Activated T-helper 1 cell treated with Interleukin-2 at 50 U/mL for 16 hours (primary cell): ENCODE measurements at places on chromosomes 3 and 15.

DNA sequence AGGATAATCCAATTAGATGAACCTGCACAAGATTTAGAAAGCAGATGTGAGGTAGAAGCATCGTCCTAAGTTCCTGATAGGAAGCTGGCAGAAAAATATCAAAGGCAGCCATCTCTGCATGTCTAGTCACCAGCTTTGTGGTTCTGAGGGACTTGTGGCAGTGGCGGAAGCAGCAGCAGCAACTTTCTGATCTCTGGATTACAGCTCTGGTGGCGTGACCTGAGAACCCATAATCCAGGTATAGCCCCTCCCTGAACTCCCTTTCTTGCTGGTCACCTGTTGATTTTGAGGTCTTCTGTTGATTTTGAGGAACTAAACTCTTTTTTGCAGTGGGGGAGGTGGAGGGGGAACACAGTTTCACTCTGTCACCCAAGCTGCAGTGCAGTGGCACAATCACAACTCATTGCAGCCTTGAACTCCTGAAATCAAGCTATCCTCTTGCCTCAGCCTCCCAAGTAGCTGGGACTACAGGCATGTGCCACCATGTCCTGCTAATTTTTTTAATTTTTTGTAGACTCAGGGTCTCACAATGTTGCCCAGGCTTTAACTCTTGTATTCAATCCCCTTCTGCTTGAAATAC lies 7.9 kb downstream of the FSIP1 start:
- DNase-seq: peak; percentile 13

- DNase-seq: no peak
Measured at GRCh38 chr3:10317311-10317960, 3.5 kb downstream of the SEC13 start.

GRCh38 chr3:21390856-21391255 lies 360.2 kb downstream of the ZNF385D start:
- no peak for DNase-seq

DNA sequence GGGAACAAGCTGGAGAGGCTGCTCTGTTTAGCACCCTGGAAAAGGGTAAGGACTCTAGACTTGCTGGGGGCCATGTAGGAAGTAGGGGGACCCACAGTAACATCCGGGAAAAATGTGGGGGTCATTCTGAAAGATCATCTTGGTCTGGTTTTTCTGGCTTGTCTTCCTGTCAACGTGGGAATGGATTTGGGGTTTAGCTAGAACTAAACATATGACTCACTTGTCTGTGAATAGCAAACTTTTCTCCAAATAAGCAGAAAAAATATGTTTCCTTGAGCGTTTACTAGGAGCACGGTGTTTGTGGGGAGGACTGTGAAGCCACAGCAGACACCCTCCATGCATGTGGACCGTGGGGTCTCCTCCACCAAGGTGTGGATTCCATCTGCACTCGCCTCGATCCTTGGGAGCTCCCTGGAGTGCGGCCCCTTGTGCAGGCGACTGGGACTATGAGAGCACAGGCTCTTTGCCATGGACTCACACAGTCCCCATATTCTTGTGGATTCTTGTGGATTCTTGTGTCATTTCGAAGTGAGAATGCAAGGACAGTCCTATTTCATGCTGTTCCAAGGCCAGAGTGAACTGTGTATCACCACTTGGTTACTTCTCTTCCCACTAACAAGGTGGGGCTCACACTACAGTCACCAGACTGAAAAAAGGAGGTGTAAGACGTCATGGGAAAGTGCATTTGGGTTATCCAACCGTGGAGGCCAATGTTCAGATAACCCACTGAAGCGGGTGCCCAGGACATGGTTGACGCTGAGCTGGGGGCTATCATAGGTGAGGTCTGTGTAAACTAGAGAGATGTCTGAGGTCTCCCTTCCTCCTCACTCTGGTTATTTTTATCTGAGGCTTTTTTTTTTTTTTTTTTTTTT lies 25.5 kb downstream of the PGPEP1L start:
- DNase-seq: no peak

GRCh38 chr3:124730941-124731297 lies 667 bp downstream of the UMPS start:
- no peak for DNase-seq

DNA sequence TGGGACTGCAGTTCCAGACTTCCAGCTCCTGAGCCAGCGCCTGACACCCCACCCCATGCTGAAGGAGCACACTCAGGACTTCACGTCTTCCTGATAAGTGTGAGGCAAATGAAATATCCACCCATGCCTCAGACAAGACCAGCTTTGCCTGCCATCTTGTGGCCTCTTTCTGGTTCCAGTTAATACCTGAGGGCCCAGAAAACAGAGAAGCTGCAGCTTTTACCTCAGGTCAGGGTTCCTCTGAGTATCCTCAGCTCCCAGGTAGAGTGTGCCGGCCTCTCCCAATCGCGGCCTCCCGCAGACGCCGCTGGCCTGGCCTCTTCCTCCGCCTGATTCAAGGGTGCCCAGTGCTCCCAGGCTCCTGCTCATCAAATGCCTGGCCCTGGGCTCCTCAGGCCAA lies 5.1 kb upstream of the KLHL6 start:
- DNase-seq: no peak

DNA sequence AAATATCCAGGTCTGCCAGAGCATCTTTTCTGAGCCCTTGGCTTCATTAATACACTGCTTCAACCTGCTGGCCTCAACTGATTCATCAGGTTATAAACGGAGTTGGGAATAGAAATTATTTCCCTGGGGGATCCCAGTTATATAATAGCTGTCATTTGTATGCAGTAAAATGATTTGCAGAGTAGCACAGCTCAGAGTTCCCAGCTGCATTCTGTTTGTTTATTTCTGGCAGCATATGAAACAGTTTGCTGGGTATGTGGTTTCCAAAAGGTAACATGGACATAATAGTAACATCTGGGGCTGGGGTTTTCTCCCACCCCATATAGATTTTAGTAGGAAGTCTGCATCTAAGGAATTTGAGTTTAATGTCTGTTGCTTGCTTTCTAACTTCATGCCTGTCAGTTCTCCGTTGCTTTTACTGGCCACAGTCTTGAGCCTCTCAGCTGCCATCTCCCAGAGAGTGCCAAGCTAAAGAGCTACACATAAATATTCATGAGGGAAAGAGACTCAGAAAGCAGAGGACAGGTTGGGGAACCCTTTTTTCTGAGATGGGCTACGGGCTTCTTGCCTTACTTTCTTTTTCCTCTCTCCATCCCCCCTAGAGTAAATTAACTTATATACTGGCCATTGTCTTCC lies 124.6 kb downstream of the TMEM108 start:
- DNase-seq: no peak

DNA sequence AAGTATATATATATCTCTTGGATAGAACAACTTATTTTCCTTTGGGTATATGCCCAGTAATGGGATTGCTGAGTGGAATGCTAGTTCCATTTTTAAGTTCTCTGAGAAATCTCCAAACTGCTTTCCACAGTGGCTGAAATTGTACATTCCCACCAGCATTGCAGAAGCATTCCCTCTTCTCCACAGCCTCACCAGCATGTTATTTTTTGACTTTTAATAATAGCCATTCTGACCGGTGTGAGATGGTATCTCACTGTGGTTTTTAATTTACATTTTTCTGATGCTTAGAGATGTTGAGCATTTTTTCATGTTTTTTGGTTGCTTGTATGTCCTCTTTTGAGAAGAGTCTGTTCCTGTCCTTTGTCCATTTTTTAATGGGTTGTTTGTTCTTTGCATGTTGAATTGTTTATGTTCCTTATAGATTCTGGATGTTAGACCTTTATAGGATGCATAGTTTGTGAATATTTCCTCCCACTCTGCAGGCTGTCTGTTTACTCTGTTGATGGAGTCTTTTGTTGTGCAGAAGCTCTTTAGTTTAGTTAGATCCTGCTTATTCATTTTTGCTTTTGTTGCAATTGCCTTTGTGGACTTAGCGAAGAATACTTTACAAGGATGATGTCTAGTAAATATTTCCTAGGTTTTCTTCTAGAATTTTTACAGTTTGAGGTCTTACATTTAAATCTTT lies 82.7 kb upstream of the NR2F2 start:
- DNase-seq: no peak

DNA sequence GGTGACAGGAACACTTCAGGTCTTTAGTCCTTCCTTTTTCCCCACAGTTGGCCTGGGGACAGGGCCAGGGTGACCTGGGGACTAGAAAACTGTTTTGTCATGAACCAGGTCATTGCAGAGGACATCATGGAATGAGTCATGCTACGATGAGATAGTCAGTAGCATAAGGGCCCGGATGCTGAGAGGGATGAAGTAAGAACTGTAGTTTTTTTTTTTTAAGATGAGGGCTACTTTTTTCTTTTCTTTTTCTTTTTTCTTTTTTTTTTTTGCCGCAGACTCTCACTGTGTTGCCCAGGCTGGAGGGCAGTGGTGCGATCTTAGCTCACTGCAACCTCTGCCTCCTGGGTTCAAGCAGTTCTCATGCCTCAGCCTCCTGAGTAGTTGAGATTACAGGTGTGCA lies 8.0 kb downstream of the MAP2K5 start:
- DNase-seq: no peak

- no peak for DNase-seq
Measured at GRCh38 chr15:90814191-90814821, 54.1 kb upstream of the FURIN start.

DNA sequence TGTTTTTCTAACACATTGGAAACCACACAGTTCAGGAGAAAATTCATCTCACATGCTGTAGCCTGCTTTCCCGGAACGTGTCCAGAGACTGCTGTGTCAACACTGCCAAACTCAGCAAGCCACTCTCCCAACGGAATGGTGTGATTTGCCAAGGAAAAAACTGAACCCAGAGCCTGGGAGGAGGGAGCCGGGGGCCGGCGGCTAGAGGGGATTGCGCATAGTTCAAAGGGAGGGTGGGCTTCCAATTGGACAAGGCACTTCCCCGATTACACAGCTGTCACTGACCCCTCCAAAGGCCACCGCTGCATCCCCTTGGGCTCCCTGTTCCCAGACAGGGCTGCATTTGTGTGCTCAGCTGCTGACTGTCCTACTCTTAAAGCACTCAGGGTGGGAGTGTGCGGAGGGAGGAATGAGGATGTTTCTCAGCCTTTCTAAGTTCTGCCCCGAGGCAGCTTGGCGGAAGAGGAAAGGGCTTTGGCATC lies 256.2 kb downstream of the ZNF621 start:
- no peak for DNase-seq

DNA sequence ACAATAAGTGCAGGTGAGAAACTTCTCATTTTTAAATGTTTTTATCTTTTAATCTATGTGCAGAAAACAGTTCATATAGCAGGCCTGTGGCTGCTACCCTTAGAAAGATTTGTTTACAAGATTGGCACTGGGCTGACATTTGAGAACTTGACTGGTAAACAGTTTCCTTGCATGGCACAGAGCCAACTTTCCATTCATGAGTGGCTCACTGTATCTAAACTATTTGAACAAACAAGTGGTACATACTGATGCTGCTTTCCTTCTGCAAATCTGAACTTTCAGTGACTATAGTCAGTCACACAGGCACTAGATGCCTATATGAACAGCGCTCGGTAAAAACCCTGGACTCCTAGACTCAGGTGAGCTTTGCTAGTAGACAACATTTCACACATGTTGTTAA lies 6.3 kb upstream of the GTPBP8 start:
- no peak for DNase-seq

- no peak for DNase-seq
Measured at GRCh38 chr15:70917955-70918354, 25.3 kb downstream of the LRRC49 start.

- no peak for DNase-seq
Measured at GRCh38 chr3:106030627-106030963, 161.8 kb upstream of the CBLB start.

DNA sequence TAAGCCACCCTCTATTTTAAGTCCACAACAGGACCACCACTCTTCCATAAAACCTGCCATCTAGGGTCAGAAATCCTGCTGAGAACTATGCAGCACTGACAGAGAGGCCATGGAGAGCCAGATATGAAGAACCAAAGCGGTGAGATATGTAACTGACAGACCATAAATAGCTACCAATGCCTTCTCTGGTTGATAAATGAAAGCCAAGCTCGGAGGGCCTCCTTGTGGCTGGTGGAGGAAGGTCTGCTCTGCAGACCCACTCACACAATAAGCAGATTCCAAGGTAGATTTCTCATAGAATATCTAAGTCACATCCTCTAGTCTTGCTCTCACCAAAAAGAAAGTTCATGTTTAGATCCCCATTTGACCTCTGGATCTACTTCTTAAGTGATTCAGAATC lies 38.9 kb downstream of the RYK start:
- DNase-seq: no peak

DNA sequence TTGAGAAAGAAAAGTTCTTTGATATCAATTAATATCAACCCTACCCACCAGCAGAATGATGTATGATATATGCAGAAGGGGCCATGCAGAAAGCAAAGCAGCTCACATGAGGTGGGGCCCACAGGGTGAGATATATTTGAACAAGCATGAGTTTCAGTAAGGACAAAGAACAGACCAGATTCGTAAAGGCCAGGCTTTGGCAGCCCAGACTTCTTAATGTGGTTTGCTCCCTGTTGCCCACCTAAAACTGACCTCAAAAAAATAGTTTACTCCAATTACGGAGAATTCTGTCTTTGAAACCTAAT lies 255.7 kb upstream of the WNT5A start:
- DNase-seq: no peak

DNA sequence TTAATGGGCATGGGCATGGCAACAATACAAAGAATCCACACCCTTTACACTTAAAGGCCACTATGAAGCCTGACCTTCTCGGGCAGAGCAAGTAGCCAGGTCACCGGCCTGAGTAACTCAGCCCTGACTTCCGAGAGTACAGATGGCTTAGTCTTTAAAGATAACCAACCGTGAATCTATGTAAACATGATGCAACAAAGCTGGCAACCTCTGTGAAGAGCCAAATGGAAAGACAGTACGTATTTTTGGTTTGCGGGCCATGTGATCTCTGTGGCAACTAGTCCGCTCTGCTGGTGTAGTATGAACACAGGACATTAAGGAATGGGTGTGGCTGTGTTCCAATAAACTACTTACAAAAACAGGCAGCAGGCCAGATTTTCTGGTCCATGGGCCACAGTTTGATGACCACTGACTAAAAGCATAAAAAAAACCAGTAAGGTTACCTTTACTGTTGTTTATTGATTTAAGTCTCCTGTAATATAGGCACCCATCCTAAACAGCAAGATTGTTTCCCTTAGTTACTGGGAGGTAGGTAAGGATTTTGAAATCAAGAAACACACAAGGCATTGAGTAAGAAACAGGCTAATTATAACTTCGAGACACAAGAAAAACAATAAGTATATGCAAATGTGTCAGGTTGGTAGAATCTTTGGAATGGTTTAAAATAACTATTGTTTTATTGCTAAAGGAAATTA lies 14.5 kb downstream of the RIOX2 start:
- no peak for DNase-seq

DNA sequence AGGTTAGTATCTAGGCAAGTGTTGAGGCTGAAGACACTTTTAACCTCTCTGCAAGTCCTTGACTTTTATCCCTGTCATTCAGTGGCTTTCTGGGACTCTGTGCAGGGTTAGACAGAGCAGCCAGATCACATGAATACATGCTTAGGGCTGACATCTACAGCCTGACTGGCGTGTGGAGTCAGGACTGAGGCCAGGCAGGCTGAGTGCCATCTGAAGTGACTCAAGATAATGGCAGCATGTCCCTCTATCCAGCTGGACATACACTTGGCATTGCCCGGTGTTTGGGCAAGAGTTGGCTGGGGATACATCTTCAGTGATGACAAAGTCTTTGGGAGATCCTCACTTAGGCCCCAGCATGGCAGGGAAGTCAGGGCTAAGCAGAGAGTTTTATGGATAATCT lies 22.4 kb downstream of the DUOX2 start:
- no peak for DNase-seq

- no peak for DNase-seq
Measured at GRCh38 chr15:57671636-57672035, 34.9 kb upstream of the POLR2M start.

GRCh38 chr15:63708126-63708772 lies 111.1 kb downstream of the FBXL22 start:
- no peak for DNase-seq

- no peak for DNase-seq
Measured at GRCh38 chr15:59825901-59826300, 136.8 kb upstream of the BNIP2 start.
